ENCODE measurements at places on chromosomes 7 and 10.

GRCh38 chr10:33208166-33208565 is 126.3 kb downstream of the NRP1 start:
- no peak for DNase-seq

- DNase-seq: no peak
Measured at GRCh38 chr10:11002485-11002884, 15.2 kb upstream of the CELF2 start.

DNA sequence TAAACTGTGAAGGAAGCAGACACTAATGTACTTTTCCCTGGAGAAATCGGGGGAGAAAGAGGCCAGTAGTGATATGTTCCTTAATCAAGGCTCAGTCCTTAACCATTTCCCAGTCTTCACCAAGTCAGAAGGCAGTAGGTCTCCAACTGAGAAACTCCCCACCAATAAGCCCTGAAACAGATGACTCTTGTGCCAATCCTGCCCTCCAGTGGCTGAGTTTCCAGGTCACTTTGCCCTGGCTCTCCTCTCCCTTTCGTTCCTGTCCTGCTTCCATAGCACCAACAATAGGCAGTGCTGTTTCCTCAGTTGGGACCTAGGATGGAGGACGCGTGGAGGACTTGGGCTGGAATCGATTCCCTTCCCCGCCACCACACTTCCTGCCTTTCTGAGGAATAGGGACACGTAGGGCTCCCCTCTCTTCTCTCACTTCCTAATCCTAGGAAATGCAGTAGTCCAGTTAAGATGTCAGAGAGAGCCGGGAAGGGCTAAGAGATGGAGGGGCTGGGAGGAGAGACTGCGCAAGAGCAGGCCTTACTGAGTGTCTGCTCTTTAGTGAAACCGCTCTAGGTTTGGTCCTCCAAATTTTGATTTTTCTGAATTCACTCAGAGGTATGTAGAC is 23.4 kb downstream of the ATOH7 start:
- DNase-seq: peak; percentile 44

- DNase-seq: no peak
Measured at GRCh38 chr10:56632537-56632936, 271.5 kb upstream of the ZWINT start.

- DNase-seq: no peak
Measured at GRCh38 chr7:158368449-158368848, 219.2 kb downstream of the PTPRN2 start.

- no peak for DNase-seq
Measured at GRCh38 chr10:124007102-124007772, 86.2 kb downstream of the CHST15 start.

- no peak for DNase-seq
Measured at GRCh38 chr7:28573059-28573553, 160.8 kb downstream of the CREB5 start.

- DNase-seq: no peak
Measured at GRCh38 chr10:24982319-24983112, 30.1 kb upstream of the PRTFDC1 start.

GRCh38 chr7:157121184-157121715 is 17.5 kb upstream of the UBE3C start:
- DNase-seq: no peak

DNA sequence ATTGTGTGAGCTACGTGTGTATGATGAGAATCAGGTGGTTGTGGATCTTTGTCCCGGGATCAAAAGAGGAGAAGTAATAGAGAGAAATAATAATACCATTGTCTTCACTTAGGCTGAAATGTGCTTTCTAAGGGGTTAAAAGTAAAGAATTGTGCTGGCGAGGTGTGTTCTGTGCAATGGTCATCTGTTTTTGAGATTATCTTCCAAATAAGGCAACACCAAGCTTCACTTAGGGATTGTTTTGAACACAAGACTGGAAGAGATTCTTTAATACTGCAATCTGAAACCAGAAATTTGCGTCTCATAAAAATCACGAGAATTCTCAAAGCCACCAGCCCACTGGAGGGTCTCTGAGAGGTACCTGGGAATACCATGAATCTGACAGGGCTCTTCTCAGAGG is 84.2 kb downstream of the ARID5B start:
- no peak for DNase-seq

DNA sequence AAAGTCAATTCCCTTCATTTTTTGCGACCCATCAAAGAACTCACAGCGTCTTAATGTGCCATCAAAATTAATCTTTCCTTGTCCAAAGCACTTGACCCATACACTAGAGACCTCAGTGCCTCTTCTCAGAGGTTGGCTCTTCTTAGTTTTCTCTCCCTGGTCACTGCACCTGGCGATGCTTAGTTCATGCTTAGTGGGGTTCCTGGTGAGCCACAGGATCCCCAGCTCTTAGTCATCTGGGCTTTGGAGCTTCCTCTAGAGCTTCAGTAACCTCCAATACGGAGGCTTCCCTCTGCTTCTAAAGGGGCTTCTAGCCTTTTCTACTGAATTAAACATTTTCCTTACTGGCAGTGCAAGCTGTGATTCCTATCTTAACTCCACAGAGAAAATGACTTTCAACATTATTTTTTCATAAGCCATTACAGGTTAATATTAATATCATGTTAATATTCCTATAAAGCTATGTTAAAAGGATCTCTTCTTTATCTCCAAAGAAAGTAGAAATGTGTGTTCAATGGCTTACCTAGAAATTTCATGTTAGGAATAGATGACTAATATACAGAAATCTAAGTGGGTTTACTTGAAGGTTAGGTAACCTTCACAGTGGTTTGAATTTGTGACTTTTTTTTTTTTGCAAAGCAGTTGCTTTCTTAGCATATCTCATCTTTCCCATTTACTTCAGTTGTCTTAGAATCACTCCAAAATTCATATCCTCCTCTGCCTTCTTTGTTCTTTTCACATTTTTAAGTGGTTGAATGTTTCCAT is 295.2 kb downstream of the CAMK1D start:
- no peak for DNase-seq

DNA sequence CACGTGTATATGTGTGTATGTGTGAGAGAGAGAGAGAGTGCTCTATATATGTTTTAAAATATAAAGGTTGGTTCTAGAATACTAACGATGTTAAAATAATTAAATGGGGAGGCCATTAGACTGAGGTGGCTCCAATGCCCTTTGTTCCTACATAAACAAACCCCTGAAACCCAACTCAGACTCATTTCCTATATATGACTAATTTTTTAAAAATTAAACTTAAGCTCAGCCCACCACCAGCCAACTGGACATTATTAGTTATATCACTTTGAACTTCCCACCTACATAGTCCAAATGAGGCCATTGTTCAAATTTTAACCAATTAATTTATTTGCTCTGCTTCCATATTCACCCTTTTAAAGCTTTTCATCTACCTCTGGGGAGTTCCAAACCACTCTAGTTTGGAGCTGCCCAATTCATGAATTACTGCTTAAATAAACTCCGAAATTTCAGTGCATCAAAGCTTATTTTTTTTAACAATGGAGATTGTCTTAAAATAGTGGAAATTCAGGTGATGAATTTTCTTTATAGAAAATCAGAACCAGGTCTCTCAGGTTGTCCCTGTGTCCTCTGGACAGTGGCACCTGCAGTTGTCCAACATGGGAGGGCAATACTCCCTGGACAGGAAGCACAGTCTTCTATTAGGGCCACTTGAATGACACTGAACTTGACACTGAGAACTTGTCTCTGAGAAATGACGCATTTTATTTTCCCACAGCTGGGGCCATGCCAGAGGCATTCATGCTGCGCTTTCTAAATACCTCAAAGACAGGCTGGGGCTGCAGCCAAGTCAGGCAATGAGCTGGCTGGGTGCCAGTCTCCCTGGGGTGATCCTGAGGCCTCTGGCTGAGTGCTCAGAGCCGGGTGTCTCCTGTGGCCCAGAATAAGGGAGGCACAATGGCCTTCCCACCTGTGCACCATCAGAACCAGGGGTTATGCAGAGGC is 109.5 kb upstream of the TMEM72 start:
- DNase-seq: peak; percentile 92

DNA sequence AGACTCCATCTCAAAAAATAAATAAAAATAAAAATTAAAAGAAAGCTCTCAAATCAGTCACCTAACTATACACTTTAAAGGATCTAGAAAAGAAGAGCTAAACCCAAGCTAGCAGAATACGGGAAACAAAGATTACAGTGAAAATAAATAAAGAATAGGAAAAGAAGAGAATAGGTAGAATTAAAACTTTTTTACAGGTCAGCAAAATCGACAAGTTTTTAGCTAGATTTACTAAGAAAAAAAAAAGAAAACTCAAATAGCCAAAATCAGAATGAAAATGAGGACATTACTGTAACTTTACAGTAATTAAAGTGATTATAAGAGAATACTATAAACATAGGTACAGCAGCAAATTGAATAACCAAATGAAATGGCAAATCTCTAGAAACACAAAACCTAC is 51.5 kb upstream of the RABGEF1 start:
- DNase-seq: no peak

- DNase-seq: peak; percentile 73
Measured at GRCh38 chr10:34584164-34584563, 230.9 kb downstream of the PARD3 start.

DNA sequence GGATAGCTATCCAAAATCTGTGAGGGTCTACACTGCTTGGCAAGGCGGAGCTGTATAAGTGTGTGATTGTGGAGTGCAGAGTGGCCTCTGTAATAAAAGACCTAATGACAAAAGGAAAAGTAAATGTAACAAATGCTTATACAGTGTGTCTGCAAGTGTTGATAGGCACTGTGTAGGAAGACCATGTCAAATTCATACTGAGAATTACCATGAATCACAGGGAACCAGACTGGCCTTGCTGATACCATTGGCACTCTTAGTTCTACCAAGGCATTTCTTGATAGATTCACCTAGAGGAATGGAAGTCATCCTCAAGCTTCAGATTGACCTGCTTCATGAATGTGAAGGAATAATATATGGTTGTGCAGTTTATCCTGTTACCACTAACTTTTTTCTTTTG is 58.8 kb downstream of the CYCS start:
- no peak for DNase-seq

DNA sequence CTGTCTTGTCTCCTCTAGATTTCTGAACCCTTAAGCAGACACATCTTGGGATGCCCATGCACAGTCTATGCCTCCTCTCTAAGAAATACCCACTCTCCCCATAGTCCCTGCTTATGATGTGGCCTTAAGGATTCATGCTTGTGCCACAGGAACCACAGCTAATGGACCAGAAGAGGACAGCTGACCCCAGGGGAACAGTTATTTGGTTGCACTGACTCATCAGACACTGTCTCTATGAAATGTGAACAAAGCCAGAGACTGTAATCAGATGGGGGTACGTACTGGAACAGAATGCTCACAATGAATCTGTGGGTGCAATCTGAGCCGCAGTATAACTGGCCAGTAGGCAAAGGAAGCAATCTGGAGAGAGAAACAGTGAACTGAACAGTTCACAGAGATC is 121.9 kb downstream of the USP6NL start:
- no peak for DNase-seq

GRCh38 chr10:89549510-89549909 is 14.1 kb upstream of the SLC16A12 start:
- DNase-seq: no peak

DNA sequence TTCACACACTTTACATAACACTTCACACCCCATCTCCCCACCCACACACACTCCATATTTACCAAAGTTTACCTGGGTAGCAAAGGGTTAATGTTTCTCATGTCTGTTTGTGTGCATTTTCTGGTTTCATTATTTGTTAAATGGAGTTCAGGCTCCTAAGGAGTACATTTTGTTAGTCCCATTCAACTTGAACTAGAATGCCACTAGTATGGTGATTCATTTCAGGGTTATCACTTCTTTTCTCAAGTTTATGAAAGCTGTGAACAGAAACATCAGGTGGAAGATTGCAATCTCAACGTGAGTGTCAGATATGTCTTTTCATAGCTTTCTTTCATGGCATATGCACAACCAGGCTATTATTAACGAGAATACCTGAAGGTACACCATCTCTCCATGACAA is 1027.5 kb downstream of the GATA3 start:
- no peak for DNase-seq

GRCh38 chr7:29574659-29575058 is 11.0 kb downstream of the PRR15 start:
- DNase-seq: no peak

DNA sequence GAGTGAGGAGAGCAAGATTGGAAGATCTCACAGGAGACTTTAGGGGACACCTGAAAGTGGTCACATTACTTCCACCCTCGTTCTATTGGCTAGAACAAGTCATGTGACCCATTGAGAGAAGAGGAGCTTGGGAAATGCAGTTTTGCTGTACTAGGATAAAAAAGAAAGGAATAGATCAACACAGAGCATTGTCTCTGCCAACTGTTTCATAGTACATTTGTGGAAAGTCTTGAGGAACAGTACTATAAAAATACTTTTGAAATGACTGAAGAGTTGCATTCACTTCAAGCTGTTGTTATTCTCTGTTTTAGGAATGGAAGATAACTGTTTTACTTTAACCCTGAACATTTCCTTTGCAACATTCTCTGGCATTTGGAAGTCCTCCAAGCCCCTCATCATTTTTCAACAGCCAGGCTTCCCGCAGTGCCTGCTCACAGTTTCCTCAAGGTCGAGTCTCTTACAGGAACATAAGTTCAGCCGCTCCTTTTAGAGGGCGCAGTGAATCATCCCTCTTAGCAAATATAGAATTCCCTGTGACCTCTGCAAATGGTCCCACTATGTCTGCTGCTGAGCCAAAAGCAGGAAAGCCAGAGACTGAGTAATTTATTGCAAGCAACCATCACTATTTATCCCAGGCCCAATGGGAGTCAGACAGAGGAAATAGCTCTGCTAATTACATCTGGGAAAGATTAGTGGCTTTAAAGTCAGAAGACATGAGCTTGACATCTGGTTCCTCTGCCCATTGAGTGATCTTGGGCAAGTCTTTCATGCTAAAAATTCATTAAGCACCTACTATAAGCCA is 40.7 kb downstream of the MRPL32 start:
- peak; percentile 92 for DNase-seq

DNA sequence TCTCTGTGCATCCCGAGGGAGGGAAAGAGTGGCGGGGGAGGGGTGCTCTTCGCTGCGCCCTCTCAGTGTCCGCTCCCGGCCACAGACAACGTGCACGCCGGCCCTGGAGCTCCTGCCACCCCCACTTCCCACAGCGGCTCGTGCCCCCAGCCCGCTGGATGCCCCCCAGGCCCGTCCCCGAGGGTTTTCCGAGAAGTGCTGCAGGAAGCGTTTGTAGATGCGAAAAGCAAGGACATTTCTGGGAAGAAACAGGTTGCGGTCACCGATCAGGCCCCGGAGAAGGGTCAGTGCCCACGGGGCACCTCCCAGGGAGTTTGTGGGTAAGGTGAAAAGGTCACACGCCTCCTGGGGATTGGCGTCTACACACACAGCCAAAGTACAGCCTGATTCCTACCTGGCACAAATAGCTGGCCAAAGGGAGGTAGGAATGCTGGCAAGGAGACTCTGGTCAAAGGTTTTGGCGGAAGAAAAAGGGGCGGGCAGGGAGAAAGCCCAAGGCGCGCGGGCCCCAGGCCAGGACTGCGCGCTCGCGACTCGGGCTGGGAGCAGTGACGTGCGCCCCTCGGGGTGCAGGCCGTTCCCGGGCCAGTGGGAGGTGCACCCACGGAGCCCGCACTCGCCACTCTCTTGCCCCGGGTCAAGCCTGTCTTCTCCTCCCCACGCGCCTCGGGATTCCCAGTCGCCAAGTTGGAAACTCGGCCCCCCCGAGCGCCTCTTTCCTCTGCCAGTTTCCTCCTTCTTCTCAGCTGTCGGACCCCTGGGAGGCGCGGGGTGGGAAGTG is 1.5 kb upstream of the NRP1 start:
- no peak for DNase-seq

Data from AG09319 (cell line).